ENCODE measurements at places on chromosomes 12 and 14.

GRCh38 chr12:4145990-4146859 lies 127.3 kb upstream of the CCND2 start:
- peak; percentile 11 for DNase-seq

DNA sequence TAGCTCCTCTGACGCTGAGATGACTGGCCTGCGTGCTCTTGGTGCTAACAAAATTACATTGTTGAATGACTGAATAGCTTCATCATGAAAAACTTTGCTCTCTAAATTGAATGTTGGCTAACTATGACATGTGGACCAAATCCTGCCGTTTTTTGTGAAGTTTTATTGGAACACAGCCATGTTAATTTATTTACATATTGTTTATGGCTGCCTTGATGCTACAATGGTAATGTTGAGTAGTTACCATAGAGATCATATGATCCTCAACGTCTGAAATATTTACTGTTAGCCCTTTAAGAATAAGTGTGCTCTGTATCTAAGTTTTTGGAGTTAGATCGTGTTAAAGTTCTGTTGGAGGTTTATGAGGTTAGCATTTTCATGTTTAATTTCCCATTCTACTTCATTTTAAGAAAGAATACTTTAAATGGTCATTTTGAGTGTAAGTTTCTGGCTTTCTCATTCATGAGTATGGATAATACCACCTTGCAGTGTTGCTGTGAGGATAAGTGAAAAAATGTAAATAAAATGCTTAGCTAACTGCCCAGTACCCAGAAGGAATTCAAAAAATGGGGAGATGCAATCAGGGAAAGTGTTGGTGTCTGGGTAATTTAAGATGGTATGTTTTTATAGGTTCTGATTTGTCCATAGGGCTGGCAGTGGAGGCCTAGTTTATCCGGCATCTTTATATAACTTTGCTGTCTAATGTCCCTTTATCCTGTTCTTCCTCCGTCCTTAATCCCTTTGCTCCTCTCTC lies 35.3 kb downstream of the NUBPL start:
- no peak for DNase-seq

DNA sequence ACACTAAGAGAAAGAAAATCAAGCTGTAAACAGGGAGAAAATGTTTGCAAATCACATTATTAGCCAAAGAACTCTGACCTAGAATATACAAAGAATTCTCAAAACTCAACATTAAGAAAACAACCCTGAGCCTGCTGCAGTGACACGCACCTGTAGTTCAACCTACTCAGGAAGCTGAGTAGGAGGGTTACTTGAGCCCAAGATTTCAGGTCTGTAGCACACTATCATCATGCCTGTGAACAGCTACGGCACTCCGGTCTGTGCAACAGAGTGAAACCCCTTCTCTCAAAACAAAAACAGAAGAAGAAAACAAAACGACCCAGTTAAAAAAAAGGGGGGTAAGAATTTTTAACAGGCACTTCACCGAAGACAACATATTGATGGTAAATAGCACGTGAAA lies 20.8 kb downstream of the SAV1 start:
- no peak for DNase-seq

- peak; percentile 34 for DNase-seq
These were observed 2.2 kb upstream of the NFKBIA start for GRCh38 chr14:35406506-35407305.

DNA sequence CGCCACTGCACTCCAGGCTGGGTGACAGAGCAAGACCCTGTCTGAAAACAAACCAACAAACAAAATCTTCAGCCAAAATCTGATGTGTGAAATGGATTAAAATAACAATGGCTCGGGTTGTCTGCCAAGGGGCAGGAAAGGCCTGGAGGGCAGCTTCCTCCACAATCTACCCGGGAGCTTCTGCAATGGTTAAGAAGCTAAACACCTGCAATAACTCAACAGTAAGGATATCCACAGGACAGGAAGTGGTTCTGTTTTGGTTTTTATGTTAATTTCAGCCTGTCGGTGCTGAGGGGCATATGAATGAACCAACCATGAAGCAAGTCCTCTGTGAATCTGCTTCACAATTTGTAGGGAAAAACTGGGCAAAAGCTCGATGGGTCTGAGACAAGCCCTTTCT lies 34.4 kb downstream of the RAD52 start:
- no peak for DNase-seq

DNA sequence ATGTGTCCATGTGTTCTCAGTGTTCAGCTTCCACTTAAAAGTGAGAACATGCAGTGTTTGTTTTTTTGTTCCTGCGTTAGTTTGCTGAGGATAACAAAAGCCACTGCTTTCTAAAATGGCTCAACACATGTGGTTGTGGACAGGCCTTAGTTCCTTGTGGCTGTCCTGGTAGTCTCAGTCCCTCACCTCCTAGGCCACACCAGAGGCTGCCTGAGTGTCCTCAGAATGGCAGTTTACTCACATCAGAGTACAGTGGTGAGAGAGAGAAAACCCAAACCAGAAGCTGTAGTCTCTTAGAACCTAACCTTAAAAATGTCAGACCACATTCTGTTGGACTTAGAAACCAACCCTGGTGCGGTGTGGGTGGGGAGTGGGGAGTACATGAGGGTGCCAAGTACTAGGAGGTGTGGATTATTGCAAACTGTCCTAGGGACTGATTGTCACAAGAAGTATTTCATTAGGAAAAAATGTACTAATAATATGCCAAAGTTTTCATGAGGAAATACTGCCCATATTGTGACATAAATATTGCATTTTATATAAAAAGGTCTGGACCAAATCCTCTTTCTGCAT lies 30.4 kb downstream of the NPAS3 start:
- DNase-seq, result no peak

- no peak for DNase-seq
These were observed 18.2 kb downstream of the IFNG-AS1 start for GRCh38 chr12:68007466-68007865.

DNA sequence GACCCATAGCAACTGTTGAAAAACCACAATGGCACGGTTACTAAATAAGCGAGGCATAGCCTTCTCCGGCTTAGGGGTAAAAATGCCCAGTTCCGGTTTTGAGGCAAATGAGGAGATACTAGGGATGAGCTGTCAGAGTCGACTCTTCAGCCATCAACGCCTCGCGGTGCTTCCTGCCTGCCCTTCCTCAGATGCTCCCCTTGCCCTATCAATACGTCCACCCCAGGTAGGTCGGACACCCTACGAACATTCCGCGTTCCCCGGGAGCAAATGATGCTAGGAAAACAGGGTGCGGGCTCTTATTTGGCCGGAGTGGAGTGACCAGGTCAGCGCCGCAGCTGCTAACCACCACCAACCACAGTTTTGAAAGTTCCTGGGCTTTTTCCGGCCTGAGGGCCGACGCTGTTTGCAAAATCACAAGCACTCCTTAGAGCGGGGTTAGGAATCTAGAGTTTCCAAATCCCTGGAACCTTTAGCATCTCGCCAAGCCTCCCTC lies 1.2 kb downstream of the SRSF9 start:
- DNase-seq, result peak; percentile 19

DNA sequence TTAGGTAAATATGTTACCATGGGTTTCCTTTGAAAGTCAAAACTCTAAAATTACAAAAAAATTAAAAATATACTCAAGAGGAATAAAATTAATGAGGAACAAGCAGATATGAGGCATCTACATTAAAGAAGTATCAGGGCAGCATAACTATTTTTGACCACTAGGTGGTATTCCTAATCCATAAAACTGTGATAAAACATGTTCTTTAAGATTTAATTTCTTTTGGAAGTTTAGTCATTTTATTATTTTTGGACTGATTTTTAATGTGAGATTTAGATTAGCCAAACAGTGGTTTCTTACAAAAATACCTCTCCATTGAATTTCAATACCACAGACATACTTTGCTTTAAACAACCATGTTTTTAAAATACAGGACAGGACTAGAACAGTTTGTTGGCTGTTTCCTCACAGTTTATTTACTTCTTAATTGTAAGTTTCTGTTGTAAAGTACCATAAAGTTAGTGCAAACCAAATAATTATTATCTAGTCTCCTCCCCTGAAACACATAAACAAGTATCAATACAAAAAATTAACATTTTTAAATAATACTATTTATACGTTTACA lies 49.8 kb downstream of the NTS start:
- DNase-seq, result no peak

- DNase-seq, result no peak
These were observed 16.7 kb downstream of the TMEM19 start for GRCh38 chr12:71702590-71702989.

- no peak for DNase-seq
These were observed 82.1 kb downstream of the PLXNC1 start for GRCh38 chr12:94230357-94230905.

DNA sequence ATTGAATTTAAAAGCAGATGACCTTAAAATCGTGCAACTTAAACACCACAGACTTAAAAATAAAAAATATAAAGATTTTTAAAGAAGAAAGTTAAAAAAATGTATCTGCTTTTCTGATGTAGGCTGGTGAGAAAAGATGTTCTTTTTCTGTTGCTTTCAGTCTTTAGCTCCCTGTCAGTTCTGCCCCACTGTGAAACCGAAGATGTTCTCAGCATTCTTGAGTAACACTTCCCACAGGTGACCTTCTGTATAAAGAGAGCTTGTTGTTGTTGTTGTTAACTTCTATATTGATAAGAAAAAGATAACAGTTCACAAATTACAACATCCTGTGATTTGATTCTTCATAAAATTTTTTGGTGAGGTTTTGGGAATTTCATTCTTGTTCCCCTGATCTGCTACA lies 377.9 kb upstream of the RGS6 start:
- no peak for DNase-seq

- DNase-seq, result no peak
These were observed 84.9 kb upstream of the TRAF3 start for GRCh38 chr14:102692334-102692733.

DNA sequence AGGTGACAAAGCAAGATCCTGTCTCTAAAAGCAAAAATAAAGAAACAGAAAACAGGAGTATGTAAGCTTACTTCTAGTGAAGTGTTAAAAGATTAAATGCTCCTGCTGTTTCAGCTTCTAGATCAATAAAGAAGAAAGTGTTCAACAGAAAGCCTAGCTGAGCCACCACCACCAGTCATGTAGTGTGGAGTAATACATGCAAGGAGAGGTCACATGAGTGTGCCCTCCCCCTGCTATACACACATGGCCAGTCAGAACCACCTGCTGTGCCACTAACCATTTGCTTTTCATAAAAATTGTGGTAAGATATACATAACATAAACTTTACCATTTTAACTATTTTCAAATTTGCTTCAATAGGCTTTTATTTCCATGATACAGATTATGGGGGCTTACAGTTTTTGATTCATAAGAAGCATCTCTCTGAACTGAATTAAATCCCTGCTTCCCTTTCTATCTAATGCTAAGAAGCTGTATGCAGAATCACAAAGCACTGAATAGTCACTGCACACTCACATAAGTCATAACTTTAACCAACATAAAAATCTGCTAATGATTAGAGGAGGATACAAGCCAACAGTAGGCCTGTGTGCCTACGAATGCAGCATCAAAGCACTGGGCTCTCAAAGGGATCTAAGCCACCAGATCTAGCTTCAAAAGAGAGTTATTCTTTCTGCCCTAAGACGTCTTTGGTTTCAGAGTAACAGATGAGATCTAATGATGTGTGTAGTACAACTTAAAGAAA lies 515.5 kb downstream of the C12orf50 start:
- no peak for DNase-seq

GRCh38 chr12:25959071-25959961 lies 834 bp downstream of the RASSF8 start:
- DNase-seq, result no peak

GRCh38 chr12:99901181-99901580 lies 83.6 kb downstream of the ANKS1B start:
- DNase-seq, result no peak

GRCh38 chr14:103735815-103736545 lies 20.4 kb downstream of the ZFYVE21 start:
- DNase-seq, result no peak

GRCh38 chr14:99163446-99163845 lies 108.6 kb downstream of the BCL11B start:
- no peak for DNase-seq

DNA sequence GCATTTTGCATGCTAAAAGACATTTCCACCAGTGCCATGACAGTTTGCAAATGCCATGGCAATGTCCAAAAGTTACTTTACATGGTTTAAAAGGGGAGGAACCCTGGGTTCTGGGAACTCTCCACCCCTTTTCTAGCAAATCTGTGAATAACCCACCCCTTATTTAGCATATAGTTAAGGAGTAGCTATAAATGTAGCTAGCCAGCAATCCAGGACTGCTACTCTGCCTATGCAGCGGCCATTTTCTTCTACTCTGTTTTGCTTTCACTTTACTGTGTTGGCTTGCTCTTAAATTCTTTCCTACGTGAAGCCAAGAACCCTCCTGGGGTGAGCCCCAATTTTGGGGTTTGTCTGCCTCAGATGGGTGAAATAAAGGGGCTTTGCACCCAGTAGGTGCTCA lies 141.0 kb downstream of the PTPN11 start:
- no peak for DNase-seq

DNA sequence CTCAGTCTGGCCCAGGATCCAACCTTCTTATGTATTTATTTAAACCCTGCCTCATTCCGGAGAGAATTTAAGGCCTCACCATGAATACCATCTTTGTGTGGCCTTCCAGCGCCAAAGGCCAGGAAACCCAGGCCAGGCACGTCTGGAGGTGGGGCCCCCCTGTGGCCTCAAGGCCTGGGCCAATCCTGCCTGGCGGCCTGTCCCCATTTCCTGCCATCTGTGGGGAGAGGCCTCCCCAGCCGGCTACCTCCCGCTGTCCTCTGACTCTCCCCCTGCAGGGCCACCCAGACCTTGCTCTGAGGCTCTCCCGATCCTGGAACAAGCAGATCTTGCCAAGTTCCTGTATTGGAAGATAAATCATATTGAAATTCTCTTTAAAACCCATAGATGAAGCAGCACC lies 37.4 kb upstream of the MEG3 start:
- no peak for DNase-seq

DNA sequence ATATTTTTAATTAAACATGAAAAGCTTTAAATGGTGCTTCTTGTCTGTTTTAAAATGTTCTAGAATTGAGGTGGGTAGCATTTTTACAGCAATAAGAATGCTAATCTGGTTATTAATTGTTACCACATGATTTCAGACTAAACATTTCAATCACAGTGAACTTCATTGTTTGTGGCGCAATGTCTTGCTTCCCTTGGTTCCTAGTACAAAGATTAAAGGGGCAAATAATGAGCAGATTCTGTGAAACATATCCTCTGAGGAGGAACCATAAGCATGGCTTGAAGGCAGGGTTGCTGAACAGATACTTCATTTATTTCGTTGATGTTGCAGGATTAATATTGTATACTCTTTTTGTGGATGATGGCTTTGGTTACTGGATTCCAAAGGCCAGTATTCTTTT lies 162.1 kb downstream of the FUT8 start:
- DNase-seq, result no peak

- DNase-seq, result peak; percentile 52
These were observed 3.5 kb downstream of the PTPN21 start for GRCh38 chr14:88551094-88551870.

- no peak for DNase-seq
These were observed 29.1 kb upstream of the HDAC7 start for GRCh38 chr12:47848853-47849252.

Data from CD4-positive, alpha-beta T cell treated with Interleukin-17A for 4 hours (primary cell).